ENCODE measurements at places on chromosomes 6 and 20.

- DNase-seq, result no peak
Observed at GRCh38 chr6:14709900-14710299, 536.0 kb upstream of the JARID2 start.

- DNase-seq, result no peak
Observed at GRCh38 chr6:131205481-131206244, 70.4 kb downstream of the AKAP7 start.

GRCh38 chr6:125562156-125562555 lies 187.3 kb upstream of the HEY2 start:
- DNase-seq, result no peak

- peak; percentile 18 for DNase-seq
Observed at GRCh38 chr20:34112600-34113101, 608 bp upstream of the EIF2S2 start.

DNA sequence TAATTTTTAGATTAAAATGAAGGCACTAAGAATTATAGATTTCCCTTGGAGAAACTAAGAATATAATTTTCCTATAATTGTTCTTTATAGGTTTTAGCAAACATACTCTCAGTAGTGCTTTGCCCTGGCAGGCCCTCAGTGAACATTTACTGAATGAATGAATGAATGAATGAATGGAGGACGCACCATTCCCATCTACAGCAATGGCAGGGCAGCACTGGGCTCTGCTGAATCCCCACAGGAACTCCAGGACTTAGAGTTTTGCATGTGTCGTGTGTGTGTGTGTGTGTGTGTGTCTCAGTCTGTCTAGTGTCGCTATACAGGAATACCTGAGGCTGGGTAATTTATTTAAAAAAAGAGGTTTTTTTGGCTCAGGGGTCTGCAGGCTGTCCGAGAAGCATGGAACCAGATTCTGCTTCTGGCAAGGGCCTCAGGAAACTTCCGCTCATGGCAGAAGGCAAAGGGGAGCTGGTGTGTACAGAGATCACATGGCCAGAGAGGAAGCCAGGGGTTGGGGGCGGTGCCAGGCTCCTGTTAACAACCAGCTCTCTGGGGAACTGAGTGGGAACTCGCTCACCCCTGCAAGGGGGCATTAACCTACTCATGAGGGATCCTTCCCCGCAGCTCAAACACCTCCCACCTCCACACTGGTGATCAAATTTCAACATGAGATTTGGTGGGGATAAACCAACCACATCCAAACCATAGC lies 20.1 kb downstream of the RNASET2 start:
- DNase-seq, result no peak

DNA sequence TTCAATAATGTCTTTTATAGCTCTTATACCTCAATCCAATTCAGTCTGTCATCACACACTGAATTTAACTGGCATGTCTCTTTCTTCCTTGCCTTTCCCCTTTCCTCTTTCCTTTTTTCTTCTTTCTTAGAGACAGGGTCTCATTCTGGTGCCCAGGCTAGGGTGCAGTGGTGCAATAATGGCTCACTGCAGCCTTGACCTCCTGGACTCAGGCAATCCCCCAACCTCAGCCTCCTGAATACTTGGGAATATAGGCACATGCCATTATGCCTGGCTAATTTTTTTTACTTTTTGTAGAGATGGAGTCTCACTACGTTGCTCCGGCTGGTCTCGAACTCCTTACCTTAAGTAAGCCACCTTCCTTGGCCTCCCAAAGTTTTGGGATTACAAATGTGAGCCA lies 65.9 kb downstream of the CBFA2T2 start:
- DNase-seq, result no peak
